Nephron progenitor cell (in vitro differentiated cells): ENCODE measurements at places on chromosomes 1 and 21.
A peak's percentile ranks its signal among the peaks of the same experiment; 100 is the strongest.

DNA sequence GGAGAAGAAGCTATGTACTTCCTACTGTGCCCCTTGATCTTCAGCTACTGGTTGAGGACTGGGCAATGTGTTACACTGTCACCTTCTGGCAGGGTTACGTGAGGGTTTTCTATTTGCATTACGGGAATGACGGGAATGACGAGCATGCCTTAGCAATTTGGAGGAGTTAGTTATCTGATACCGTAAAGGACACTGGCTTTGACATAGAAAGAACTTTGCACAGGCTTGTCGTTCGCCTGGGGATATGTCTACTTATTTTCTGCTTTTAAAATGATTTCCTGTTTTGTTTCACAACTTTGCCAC is 19.8 kb upstream of the ACBD6 start:
- no peak for DNase-seq

DNA sequence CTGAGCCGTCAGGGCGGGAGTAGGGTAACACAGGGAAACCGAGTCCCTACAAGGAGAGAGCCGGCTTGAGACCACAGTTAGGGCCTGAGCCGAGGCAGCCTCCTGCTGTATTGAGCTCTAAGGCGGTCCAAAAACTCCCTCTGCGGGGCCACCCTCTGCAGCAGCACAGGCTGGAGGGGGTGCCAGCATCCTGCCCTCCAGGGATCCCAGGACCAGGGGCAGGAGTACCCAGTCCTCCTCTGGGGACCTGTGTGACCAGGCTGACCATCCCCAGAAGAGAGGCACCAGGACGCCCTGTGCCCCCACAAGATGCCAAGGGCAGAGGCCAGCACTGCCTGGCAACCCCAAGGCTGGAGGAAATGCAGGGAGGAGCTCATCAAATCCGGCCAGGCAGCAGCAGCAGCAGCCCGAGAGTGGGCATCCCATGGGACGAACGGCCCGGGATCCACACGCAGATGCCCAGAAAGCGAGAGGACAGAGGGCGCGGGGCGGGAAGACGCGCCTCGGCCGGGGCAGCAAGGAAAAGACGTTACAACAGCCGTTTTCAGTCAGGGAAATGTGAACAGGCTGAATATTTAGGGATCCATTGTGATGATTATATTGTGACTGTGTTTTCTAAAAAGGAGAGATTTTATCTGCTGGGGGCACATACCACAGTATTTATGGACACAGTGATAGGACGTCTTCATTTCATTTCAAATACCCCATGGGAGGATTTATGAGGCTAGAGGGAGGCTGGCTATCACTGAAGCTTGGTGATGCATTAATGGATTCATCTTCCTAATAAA is 57.1 kb upstream of the COL18A1 start:
- DNase-seq, result no peak

- DNase-seq, result no peak
Observed at GRCh38 chr1:71778940-71779339, 503.4 kb downstream of the NEGR1 start.

DNA sequence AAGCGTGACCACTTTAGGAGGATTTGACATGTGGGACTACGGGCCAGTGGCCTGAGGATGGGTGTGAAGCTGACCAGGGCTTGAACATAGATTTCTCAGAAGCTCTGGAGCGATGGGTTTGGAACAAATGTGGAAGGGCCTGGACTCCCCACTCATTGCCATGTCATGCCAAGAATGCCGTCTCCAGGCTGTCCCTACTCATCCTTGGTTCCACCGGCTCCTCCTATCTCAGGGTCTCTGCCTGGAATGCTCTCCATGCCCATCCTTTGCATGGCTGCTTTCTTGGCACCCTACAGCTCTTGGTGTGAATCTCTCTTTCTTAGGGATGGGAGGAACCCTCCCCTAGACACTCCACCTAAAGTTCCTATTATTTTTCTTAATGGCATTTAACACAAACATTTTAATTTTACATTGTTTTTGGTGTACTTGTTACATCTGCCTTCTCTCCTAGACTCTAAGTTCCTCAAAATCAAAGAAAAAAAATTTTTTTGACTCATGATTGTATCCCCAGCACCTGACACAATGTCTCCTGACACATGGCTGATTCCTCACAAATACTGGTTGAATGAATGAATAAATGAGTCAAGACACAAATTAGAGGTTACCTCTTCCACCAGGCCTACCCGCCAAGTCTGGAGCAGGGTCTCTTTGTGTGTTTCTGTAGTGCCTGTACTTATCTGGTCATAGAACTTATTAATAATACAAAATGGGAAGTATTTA is 114.5 kb downstream of the OMA1 start:
- no peak for DNase-seq

DNA sequence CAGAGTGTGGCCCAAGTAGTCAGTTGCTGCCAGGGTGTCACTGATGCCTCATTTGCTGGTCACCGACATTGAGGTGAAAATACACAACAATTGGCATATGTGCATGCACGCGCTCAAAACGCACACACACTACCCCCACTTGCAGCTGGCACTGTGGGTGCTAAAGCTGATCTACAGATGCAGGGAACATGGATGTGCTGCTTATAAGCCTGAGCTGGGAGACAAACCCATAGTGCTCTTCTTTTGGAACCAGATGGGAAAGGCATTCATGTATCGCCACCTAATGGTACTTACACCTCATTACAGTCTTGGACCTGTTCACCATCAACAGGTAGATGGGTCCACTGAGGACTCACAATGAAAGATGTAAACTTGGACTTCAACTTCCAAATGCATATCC is 70.3 kb upstream of the CAMK1G start:
- peak; percentile 12 for DNase-seq

GRCh38 chr1:18020021-18020817 is 87.4 kb upstream of the IGSF21 start:
- DNase-seq, result no peak

- no peak for DNase-seq
Observed at GRCh38 chr1:98296681-98297080, 364.8 kb upstream of the SNX7 start.

GRCh38 chr1:183810121-183810520 is 5.2 kb downstream of the RGL1 start:
- DNase-seq, result no peak

- no peak for DNase-seq
Observed at GRCh38 chr1:243851765-243852164, 1.7 kb upstream of the AKT3 start.

- no peak for DNase-seq
Observed at GRCh38 chr1:201917362-201918033, 28.8 kb downstream of the SHISA4 start.

GRCh38 chr1:6025269-6026094 is 20.2 kb upstream of the KCNAB2 start:
- DNase-seq, result no peak

DNA sequence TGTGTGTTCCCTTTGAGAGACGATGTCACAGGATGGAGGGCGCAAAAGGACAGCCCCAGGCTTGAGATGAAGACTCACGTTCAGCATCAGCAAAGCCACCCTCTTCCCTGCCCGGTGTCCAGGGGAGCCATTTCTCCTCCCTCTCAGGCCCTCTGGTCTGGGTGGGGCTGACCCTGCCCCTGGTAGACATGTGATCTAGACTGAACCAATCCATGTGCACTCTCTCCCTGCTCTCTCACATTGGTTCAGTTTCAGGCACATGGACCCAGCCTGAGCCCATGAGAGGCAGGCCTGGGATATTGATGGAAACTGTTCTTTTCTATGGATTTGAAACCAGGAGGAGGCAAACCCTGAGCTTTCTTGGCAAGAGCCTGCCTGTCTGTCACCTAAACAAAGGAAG is 115.6 kb upstream of the IGSF21 start:
- no peak for DNase-seq

DNA sequence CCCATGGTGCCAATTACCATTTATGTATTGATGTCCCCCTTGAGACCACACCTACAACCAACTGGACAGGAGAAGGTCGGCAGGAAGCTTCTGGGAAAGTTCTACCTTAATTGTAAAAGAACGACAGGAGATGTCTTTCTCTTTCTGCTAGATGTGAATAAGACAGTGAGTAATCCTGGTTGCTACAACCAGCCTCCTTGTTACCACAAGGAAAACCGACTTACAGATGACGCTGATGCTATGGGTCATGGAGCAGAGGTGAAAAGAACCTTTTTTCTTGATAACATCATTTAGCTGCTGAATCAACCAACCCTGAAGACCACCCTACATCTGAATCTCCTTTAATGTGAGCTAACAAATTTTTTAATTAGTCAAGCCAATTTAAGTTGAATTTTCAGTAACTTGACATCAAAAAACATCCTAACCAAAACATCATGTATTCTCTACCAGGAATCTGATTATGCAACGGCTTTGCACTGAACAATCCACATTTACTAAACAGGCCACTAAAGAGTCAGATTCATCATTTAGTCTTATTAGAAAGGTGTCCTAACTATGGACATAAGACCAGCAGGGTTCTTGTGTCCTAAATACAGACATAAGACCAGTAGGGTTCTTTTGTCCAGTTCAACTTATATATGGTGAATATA is 23.0 kb downstream of the RGS2 start:
- DNase-seq, result no peak

- DNase-seq, result no peak
Observed at GRCh38 chr1:209491897-209492296, 91.6 kb upstream of the CAMK1G start.

DNA sequence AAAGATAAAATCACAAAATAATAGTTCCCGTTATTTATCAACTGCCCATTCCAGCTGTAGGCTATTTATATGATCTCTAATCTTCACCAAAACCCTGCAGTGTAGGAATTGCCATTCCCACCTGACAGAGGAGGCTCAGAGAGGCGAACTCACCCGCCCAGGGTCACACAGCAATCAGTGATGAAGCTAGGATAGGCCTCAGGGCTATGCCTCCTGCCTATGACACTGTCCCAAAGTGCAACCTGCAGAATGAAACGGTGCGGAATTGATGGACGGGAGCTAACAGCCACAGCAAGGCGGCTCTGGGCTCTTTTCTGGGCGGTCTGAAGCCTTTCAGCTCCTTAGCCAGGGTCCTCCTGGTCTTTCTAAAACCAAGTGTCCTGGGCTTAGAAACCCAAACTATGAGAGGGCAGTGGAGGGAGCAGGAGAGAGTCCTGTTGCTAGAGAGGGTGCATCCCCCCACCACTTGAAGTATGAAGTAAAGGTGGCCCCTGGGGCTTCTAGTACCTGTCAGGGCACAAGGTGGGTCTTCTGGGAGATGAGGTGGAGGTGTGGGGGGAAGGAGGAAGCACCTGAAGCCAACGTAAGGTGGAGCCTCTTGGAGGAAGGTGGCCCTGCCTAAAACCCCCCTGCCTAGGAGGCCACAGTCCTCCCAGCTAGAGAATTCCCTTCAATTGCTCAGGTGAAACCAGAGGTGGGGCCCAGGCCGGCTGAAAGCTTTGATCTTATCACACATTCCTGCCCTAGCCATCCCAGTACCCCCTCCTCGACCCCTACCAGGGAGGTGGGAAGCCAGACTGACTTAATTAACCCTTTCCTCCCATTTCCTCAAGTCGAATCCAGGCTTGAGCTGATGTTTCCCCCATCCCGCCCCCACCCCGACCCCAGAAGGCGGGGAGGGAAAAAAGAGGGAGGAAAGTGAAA is 14.8 kb downstream of the HSPG2 start:
- peak; percentile 42 for DNase-seq

DNA sequence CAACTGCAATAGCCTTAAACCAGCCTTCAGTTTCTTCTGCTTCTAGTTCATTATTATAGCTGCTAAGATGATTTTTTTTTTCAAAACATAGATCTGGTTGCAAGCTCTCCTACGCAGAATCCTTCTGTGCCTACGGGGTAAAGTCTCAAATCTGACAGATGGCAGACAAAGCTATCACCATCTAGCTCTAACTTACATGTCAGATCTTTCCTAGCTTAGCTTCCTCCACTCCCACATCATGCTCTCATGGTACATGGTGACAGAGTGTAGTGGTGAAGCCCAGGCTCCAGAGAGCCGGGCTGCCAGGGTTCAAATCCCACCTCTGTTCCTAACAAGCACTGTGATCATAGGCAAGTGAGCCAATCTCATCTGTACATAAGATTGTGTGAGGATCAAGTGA is 24.2 kb upstream of the GUCA2B start:
- no peak for DNase-seq

DNA sequence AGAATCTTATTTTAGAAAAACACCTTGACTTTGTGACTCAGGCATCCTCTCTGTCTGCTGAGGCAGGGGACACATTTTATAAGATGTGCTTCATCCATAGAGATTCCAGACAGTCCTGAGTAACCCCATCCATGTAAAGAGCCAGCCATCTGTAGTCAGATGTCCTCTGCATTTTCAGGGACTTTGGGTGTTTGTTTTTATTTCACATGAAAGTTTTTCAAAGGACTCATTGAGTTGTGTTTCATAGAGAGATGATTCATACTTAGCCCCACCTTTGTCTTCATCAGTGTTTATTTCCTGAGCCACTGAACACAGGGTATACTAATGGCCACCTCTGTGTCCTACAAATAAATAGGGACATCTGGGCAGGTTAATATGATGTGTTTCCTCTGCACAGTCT is 280.4 kb downstream of the CACNA1E start:
- DNase-seq, result no peak

- DNase-seq, result peak; percentile 65
Observed at GRCh38 chr1:202998836-202999750, 8.1 kb upstream of the TMEM183A start.

DNA sequence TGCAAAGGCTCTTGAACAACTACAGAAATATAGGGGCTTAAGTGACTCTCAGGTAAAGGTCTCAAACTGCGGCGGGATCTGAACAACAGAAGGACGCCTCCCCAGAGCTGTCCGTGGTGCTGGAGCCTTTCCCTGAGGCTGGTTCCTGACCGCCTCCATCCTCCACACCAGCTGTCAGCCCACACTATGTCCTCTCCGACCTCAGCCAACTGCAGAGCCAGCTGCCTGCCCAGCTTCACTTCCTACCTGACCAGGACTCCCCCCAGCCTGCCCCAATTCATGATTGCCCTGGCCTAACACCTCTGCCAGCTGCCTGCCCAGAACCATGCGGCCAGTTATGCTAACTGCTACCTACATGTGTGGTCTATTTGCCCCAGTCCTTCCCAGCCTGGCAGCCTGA is 63.6 kb upstream of the ZC3H12A start:
- DNase-seq, result peak; percentile 87

- DNase-seq, result peak; percentile 47
Observed at GRCh38 chr1:119885903-119886783, 10.2 kb downstream of the ADAM30 start.

DNA sequence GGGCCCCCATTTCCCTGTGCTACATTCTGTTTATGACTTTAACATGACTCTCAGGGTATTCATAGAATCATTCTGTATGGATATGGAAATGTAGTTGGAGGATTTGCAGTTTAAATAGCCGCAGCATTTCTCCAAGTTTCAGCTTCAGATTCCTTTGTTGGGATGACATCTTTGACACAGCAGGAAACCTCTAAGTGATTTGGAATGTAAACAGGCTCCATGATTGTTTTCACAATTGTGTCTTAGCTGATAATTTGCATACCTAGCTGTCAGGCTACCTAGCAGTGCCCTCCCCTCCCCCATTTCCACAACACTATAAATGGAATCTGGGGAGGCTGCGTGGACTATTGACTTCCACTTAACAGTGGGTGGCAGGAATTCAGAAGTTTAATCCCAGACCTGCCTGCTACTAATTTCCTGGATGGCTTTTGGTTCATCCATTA is 290.2 kb downstream of the HLX start:
- no peak for DNase-seq
